Esophagus squamous epithelium (tissue), 5 donors: ENCODE measurements at places on chromosomes 3 and 15.

- DNase-seq, result no peak
Measured at GRCh38 chr3:16071206-16071605, 103.3 kb upstream of the GALNT15 start.

DNA sequence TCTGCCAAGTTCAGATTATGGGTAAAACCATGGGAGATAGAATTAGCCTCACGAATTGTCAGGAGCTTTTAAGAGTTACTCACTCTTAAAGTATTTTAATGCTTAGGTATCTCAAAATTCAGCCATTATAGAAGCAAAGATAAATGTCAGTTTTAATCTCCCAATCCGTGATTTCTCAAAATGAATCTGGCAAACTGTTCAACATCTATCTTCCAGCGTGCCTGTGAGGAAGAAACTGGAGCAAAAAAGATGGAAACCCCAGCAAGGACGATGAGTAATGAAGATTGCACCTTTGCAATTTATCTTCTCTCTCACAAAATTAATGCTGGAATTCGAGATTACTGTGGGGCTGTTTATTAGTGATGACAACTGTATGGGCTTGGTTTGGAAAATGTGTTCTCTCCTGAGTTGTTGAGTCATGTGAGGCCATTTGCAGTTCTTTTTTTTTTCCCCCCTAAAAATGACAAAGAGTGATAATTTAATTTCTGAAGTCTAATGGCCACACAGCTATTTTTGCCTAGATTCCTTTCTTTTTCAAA, 70.5 kb downstream of the PYDC2 start:
- no peak for DNase-seq

GRCh38 chr15:56460071-56460470, 4.9 kb downstream of the MNS1 start:
- DNase-seq, result no peak

DNA sequence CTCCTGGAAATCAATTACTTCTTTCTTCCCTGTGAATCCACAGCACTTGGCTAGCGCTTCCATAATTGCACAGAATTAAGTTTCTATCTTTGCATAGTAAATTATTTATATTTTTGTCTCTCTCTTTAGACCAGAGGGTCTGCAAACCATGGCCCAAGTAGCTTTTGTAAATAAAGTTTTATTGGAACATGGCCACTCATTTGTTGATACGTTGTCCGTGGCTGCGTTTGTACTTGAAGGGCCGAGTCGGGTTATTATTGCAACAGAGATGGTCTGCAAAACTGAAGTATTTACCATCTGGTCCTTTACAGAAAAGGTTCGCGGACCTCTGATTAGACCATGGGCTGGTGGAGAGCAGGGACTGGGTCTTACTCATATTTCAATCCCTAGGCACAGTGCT, 102.5 kb downstream of the RPLP1 start:
- DNase-seq, result no peak

- DNase-seq, result no peak
Measured at GRCh38 chr15:98076021-98076816, 115.7 kb downstream of the ARRDC4 start.
